Cardiac muscle cell (in vitro differentiated cells and primary cell): ENCODE measurements at places on chromosomes 5 and 9. TPM values are rescaled to one million over a fixed set of nuclear protein-coding genes. Genes with fewer than 3 reads are reported as not detected.

NMUR2 gene
- total RNA-seq = not detected in 2 replicates

CFAP90 gene
- total RNA-seq = 0.60 TPM in 1 of 2 replicates, not detected in the other

AHRR gene
- total RNA-seq = 1.2 and 1.4 TPM in 2 replicates

DNA sequence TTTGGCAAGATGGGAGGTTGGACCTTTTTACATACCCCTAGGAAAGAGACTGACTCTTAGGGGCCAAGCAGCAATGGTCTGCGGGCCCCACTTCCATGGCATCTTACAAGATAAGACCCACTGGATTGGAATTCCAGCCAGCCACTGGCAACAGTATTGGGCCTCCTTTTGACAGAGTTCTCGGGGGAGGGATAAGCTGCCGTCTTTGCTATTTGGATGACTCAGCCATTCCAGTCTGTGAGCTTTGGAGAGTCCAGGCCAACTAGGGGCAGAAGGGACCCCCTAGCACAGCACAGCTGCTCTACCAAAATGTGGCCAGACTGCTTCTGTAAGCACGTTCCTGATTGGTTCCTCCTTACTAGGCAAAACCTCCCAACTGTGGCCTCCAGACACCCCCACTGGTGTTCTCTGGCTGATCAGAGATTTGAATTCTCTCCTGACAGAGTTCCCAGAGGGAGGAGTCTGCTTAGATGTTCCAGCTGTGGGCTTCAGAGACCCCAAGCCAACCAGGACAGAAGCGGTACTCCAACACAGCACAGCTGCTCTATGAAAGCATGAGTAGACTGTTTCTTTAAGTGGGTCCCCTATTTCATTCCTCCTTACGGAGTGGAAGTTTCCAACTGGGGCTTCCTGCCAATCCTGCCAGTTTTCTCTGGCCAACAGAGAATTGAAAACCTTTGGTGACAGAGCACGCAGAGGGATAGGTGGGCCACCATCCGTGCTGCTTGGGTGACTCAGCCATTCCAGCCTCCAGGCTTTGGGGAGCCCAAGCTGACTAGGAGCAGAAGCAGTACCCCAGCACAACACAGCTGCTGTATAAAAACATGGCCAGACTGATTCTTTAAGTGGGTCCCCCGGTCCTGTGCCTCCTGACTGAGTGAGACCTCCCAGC, 672.1 kb upstream of the RIOK2 start:
- H3K4me1 ChIP-seq = no peaks in the 10 kb centered on the region
- no peak overlapping the region for H3K27ac ChIP-seq

DNA sequence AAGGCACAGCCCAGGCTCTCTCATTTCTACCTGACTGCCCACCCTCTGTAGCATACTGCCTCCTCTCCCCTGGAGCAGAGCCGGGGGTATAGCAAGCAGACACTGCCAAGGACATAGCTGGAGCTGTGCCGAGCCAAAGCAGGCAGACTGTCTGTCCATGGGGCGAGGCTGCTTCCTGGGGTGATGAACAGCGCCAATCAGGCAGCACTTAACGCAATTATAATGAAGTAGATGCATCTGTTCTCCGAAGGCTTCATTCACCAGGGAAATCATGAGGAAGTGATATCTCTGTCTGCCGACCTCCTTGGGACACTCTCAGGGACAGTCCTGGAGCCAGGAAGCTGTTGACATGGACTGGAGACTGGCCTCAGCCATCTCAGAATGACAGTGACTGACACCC, 230.7 kb downstream of the ASTN2 start:
- H3K27ac ChIP-seq = no peak overlapping the region
- H3K4me3 ChIP-seq = no peak overlapping the region
- H3K36me3 ChIP-seq = no peaks in the 10 kb centered on the region
- no peak for DNase-seq
- no peaks in the 10 kb centered on the region for H3K4me1 ChIP-seq

GRCh38 chr9:88998503-88998902, 7.2 kb downstream of the S1PR3 start:
- H3K27me3 ChIP-seq = no peaks in the 10 kb centered on the region
- H3K4me3 ChIP-seq = no peak overlapping the region
- H3K4me1 ChIP-seq = no peaks in the 10 kb centered on the region
- H3K27ac ChIP-seq = no peak overlapping the region
- no peak for DNase-seq

GRCh38 chr9:136901516-136902258, 15.4 kb downstream of the TRAF2 start:
- H3K27me3 ChIP-seq = no peaks in the 10 kb centered on the region
- no peaks in the 10 kb centered on the region for H3K4me1 ChIP-seq
- H3K27ac ChIP-seq = no peak overlapping the region
- DNase-seq = no peak
- no peak overlapping the region for H3K4me3 ChIP-seq

- H3K36me3 ChIP-seq = no peaks in the 10 kb centered on the region
- no peak overlapping the region for H3K27ac ChIP-seq
- no peak overlapping the region for H3K4me3 ChIP-seq
- DNase-seq = no peak
These were observed 72.7 kb downstream of the MAP1B start for GRCh38 chr5:72179816-72180440.

- H3K27me3 ChIP-seq = no peaks in the 10 kb centered on the region
- no peaks in the 10 kb centered on the region for H3K36me3 ChIP-seq
These were observed 181.0 kb upstream of the MAST4 start for GRCh38 chr5:66415208-66415607.

GRCh38 chr9:115553060-115553773, 435.3 kb upstream of the TNC start:
- no peaks in the 10 kb centered on the region for H3K4me1 ChIP-seq
- H3K27me3 ChIP-seq = no peaks in the 10 kb centered on the region
- H3K27ac ChIP-seq = no peak overlapping the region
- H3K4me3 ChIP-seq = no peak overlapping the region
- H3K36me3 ChIP-seq = no peaks in the 10 kb centered on the region
